ENCODE measurements at places on chromosomes 2 and 18. TPM values are rescaled to one million over a fixed set of nuclear protein-coding genes. Genes with fewer than 3 reads are reported as not detected.

EFR3B gene
- total RNA-seq: 21.5 TPM

RESP18 gene
- total RNA-seq: not detected

PIEZO2 gene
- total RNA-seq: 13.8 TPM

ABCB11 gene
- 1.2 TPM for total RNA-seq

CASP8 gene
- total RNA-seq: 8.7 TPM
